ENCODE measurements at places on chromosomes 3 and 15. TPM values are rescaled to one million over a fixed set of nuclear protein-coding genes. Genes with fewer than 3 reads are reported as not detected.

GRCh38 chr15:52028431-52029093 is 9.5 kb downstream of the MAPK6 start:
- no peak for DNase-seq

- DNase-seq: peak; percentile 96
Measured at GRCh38 chr15:68875377-68876116, 54.8 kb upstream of the SPESP1 start.

Gene C2CD4A
- not detected for total RNA-seq

DNA sequence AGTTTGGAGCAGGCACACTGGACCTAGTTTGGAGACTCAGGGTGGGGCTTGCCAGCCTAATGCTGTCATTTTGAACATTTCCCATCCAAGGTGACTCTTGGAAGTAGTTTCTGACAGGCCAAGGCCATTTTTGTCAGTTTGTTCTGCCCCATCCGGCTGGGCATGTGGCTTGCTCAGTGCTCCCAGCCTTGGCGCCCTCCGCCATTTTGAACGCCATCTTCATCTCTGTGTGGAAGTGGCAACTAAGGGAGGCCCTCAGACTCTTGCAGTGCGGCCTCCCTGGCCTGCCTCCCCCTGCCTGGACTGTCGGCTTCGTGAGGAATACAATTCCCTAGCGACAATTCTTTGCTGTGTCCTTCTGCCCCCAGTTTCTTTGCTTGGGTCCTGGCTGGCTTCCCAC is 150.6 kb upstream of the RGMA start:
- DNase-seq: no peak

Gene IQCF5
- total RNA-seq: not detected

Gene DUOXA2
- total RNA-seq: not detected

Gene ADAMTS7
- 24.0 TPM for total RNA-seq

GRCh38 chr3:41159588-41160189 is 39.6 kb upstream of the CTNNB1 start:
- DNase-seq: no peak

GRCh38 chr3:48236531-48236930 is 4.4 kb upstream of the ZNF589 start:
- DNase-seq: no peak

Gene CCR4
- total RNA-seq: not detected

Gene CLDN18
- not detected for total RNA-seq

- DNase-seq: no peak
Measured at GRCh38 chr3:37708789-37709188, 152.9 kb upstream of the CTDSPL start.

DNA sequence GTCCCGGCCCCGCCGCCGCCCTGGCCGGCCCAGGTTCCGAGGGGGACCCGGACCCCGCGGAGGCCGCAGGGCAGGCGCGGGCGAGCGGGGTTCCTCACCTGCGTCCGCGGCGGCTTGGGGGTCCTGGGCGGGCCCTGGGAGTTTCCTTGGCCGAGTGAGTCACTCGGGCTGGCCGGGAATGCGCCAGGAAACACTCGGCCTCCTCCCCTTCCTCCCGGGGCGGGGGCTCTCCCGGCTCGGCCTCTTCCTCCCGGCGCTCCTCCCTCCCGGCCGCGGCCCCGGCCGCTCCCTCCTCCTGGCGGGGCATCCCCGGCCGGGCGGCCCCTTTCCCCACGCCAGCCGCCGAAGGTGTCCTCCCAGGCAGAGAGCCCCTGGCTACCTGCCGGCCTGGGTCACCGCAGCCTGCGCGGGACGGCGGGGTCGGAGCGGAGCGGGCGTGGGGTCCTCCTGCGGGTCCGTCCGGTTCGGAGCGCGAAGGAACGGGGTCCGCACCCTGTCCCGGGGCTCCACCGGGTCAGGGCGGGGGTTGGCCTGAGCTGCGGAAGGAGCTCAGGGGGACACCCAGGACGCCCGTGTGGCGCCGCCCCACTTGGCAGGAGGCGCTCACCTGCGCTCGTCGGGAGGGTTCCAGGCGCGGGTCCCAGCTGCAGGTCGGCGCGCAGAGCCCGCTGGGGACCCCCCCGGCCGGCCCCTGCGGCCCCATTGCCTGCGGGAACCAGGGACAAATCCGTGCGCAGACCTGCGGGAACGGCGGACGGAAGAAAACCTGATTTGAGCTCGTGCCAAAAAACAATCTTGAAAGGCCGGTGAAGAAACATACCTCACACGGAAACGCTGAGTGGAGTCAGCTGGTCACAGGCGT is at the start of gene CYFIP1:
CYFIP1 (minus strand) TSS at position 180 of the 862 bp plus-strand sequence. CDS start 33,083 bp downstream, outside the sequence.
- peak; percentile 90 for DNase-seq

DNA sequence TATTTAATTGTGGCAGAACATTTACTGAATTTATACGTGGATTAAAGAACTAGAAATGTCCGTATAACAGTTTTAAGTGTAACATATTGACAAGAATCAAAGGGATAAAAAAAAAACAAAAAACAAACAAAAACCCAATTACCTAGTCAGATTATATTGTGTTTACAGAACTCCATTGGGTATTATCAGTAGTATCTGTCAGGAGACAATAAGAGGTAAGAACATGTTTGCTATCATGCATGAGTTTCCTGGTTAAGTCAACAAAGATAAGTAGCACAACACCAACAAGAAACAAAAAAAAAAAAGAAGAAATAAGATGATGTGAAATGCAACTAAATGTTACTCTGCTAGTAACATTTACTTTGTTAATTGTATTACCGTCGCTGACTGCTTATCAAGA is 570.6 kb downstream of the ZBBX start:
- DNase-seq: no peak

DNA sequence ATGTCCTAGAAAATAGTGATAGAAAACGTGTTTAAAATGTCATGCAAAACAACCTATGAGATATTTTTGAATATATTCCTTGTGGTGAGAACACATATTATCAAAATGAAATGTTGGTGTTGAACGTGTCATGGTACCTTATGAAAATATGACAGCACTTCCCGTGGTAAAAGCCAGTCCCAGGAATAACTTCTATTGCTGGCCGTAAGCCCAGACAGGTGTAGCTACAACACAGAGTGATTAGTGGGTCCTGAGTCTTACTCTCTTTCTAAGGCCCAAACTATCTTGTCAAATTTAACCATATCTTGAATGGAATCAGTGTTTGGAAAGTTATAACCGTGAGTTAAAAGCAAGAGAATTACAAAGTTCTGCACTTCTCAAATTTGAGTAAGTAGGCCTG is 24.1 kb downstream of the RARB start:
- no peak for DNase-seq

Measured in heart left ventricle (tissue), 16 donors.